Kasumi-1 (cell line): ENCODE measurements at places on chromosomes 1 and 21.

GRCh38 chr1:197619008-197619640 lies 156.2 kb downstream of the DENND1B start:
- peak; percentile 50 for DNase-seq

- no peak for DNase-seq
Observed at GRCh38 chr1:34380526-34381124, 203.9 kb downstream of the C1orf94 start.

DNA sequence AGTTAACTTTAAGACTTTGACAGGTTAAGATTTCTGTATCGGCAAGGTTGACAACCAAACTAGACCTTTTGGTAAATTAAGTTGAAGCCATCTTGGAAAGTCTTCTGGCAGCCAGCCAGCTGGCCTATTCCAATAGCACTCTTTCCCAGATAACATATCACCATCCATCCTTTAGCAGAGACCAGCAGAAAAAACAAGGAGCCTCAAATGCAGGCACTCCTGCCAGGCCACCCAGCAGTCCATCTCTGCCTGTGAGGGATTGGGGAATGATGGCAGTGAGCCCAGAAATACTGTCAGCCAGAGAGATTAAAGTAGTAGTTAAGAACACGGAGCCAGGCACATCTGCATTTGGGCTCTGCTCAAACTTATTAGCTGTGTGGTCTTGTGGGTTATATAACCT lies 19.4 kb downstream of the ZBTB40 start:
- no peak for DNase-seq

DNA sequence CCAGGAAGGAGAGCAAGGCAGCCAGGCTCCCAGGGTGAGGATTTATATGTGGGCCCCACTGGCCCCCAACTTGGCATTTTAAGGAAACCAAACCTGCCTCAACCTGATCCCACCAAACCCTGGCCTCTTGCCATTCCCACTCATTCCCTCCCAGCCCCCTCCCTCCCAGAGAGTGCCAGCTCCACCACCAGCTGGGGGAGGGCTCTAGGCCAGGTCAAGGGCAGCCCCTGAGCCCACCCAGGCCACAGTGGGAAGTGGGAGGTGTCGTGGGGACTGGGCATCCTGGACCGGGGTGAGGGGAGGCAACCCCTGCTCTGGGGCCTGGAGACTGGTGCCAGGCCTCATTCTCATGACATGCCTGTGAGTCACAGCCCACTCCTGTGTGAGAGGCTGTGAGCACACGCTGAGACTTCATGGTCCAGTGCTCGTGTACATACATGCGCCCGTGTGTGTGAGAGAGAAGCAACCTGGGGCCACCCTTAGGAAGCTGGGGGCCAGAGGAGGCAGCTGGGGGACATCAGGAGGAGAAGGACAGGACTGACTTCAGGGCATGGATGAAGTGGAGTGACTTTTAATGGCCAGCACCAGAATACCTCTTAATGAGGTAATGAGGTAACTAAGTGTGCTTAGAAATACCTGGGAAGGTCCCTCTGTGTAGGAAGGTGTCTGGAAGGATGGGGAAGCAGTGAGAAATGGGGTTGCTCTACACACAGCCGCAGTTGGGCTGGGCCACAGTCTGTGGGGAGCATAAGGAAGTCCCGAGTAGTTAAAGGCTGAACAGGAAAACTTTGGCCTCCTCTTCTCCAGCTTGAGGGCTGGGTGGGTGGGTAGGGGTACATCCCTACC lies at the start of gene S100A2:
TSS of gene S100A2 (minus strand) at position 316 of the 846 bp plus-strand sequence. CDS start 1,967 bp downstream, outside the sequence.
- peak; percentile 54 for DNase-seq

- DNase-seq = no peak
Observed at GRCh38 chr1:54239035-54239383, 39.0 kb downstream of the MRPL37 start.

DNA sequence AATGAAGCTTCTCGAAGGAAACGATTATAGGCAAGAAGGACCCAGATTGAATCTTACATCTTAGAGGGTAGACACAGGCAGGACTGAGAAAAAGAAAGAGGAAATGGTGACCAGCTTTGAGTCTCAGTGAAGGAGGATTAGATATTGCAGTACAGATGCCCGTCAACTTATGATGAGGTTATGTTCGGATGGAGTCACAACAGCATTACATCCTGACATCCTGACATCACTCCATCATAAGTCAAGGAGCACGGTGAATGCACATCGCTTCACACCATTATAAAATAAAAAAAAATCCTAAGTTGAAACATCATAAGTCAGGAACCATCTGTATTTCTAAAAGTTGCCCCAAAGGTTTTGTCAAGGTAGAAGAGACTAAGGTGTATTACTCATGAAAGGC lies 312.3 kb upstream of the PLXNA2 start:
- no peak for DNase-seq

GRCh38 chr1:36475910-36476604 lies 6.7 kb downstream of the CSF3R start:
- DNase-seq = no peak

GRCh38 chr1:241615043-241615974 lies 24.9 kb downstream of the CHML start:
- no peak for DNase-seq

DNA sequence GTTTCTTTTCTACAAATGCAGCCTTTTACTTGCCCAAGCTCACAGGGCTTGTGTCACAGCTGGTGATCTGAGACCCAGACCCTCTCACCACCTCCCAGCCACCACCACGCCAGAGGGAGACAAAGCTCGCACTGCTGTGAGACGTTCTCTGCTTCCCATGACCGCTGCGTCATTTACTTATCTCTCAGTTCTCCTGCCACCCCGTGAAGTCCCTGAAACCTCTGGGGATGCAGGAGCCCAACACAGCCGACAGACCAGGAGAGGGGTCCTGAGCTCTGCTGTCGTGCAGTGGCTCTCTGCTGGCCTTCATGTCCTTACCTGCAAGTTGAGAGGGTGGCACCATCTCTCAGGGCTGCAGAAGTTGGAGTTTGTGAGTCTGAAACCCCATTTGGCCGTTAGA lies 77.7 kb downstream of the SLC16A1 start:
- no peak for DNase-seq

DNA sequence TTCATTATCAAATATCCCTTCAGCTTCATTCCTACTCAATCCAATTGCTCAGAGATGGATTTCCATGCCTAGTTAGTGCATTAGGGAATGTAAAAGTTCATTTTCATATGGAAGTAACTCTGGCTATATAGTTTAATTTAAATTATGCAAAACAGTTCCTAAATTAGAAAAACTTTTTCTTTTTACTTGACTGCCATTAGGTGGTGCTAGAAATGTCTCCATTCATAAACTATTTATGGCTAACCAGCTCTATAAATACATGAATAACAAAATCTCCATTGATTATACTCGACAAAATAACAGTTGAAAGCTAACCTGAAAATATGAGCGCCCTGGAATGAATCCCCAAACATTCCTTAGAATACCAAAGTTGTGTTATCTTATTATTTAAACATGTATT lies 311.4 kb downstream of the USH2A start:
- peak; percentile 18 for DNase-seq

GRCh38 chr1:156510709-156511108 lies 10.1 kb upstream of the MEF2D start:
- DNase-seq = no peak

- peak; percentile 74 for DNase-seq
Observed at GRCh38 chr1:243325305-243325890, 69.6 kb downstream of the SDCCAG8 start.

- DNase-seq = no peak
Observed at GRCh38 chr21:32189688-32190483, 89.0 kb downstream of the MIS18A start.

- DNase-seq = no peak
Observed at GRCh38 chr1:51897699-51898031, 19.1 kb upstream of the NRDC start.

DNA sequence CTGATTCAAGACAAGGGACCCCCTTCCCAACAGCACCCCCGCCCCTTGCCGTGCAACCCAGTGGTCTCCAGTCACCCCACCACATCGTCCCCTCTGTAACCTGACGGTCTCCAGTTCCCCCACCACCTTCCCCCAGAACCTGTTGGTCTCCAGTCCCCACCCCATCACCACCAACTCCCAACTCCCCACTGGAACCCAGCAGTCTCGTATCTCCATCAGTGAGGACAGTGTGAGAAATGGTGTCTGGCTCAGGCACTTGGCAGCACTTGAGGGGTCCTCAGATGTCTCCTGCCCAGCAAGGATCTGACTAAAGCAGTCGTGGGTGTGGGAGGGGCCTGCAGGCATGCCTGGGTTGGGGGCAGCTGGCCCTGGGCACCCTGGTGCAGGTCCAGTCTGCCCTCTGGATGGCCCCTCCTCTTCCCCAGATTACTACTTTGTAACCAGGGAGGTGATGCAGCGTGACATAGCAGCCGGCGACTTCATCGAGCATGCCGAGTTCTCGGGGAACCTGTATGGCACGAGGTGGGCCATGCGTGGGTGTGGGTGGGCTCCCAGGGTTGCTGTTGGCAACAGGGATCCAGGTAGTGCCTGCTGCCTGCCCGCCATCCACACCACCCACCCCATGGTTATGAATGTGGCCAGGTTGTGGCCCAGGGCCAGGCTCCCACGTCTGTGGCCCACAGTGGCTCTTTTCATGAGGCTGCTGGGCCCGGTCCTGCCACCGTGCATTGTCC lies 3.1 kb upstream of the GJC2 start:
- DNase-seq = no peak

DNA sequence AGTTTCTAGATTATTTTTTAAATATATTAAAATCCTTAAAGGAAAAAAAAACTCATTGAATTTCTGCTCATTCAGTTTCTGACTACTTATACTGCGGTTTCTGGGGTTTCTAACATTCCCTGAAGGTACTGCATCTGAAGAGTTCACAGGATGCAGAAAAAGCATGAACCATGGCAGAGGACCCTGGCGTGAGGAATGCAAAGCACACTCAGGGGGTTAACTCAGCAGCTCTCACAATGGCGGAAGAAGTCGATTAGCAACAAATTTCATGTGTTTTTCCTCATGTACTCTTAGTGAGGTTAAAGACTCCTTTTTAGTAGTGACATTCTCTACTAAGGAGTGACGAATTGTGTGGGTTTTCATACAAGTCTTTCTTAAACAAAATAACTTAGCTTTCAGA lies 975.6 kb downstream of the NCAM2 start:
- no peak for DNase-seq

DNA sequence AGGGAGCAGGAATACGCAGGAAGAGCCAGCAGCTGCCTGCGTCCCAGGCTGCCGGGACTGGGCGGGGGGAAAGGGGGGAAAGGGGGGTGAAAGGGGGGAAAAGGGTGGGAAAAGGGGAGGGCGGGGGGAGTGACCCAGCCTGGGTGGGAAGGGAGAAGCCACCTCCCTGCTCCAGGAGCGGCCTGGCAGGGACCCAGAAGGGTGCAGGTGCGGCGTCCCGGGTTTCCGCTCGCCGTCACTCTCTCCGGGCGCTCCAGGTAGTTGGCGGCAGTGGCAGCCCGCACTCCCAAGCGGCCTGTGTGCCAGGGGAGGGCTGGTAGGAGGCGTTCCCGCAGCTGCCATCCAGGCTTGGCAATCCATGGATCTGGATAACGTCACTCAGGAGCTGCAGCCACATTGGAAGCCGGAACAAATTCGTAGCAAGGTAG lies 141.0 kb upstream of the NGF start:
- no peak for DNase-seq

DNA sequence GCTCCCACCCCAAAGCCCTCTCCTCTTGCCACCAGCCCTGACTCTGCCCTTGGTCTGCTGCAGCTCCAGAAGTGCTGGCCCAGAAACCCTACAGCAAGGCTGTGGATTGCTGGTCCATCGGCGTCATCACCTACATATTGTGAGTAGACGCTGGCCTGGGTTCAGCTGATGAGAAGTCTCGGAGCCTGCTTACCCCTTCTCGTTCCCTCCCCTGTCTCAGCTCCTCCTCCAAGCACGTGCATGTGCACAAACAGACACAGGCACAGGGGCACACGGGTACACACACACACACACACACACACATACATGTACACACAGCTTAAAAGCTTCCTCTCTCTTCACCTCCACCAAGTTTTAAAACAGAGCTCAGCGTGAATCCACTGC lies 24.3 kb downstream of the CAMK1G start:
- no peak for DNase-seq

DNA sequence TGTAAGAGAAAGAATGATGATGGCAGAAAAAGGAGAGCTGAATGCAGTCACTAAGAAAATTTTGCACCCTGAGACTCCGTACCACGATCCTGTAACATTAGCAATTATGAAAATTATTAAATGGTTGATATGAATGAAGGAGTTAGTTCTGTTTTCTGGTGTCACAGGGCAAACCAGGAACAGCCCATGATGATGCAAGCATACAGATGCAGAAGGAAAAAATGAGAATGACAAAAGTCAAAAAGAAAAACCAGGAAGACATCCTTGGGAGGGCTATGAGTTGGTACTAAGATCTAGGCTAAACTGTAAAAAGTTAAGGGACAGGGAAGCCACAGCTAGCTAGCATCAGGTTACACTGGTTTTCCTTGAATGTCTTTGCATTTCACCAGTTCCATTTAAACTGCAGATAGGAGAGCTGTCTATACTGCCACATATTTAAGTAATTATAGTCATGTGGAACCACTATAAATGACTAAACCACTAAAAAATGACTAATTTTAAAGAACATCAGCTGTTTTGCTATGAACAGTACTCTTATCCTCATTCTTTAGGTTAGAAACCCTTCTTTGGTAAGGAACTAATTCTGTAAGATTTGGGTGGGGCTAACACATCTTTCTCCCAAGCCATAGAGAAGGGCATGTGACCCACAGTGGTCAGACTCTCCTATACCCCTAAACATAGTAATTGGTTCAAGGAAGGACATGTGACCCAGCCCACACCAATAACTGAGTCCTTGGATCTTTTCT lies 11.4 kb downstream of the DOCK7 start:
- peak; percentile 10 for DNase-seq

GRCh38 chr1:57234459-57234858 lies 189.4 kb downstream of the DAB1 start:
- no peak for DNase-seq

DNA sequence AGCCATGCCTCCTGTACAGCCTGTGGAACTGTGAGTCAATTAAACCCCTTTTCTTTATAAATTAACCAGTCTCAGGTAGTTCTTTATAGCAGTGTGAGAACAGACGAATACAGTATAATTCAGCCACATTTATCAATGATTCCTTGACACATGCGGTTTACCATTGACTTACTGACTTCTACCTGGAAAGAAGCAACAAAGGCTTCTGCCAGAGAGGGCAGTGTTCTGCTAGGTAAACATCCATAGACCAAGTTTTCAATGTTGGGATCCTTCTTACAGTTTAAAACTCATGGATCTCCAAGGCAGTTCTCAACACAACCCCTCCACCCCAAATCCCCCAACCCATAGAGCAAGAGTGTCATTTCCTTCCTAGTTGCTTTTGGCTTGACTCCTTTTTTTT lies 150.6 kb downstream of the ZNF648 start:
- DNase-seq = peak; percentile 1

GRCh38 chr1:217747156-217747769 lies 116.1 kb downstream of the SPATA17 start:
- peak; percentile 45 for DNase-seq

- no peak for DNase-seq
Observed at GRCh38 chr1:114547076-114547475, 34.3 kb downstream of the BCAS2 start.
